HFFc6 (cell line): ENCODE measurements at places on chromosomes 6 and 20.

DNA sequence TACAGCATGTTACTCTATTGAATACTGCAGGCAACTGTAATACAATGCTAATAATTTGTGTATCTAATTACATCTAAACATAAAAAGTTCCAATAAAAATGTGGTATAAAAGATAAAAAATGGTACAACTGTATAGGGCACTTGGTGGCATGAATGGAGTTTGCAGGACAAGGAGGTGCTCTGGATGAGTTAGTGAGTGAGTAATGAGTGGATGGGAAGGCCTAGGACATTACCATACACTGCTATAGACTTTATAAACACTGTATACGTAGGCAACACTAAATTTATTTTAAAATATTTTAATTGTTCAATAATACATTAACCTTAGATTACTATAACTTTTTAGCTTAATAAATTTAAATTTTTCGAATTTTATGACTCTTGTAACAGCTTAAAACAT lies 579.6 kb upstream of the MAN1A1 start:
- DNase-seq: no peak

DNA sequence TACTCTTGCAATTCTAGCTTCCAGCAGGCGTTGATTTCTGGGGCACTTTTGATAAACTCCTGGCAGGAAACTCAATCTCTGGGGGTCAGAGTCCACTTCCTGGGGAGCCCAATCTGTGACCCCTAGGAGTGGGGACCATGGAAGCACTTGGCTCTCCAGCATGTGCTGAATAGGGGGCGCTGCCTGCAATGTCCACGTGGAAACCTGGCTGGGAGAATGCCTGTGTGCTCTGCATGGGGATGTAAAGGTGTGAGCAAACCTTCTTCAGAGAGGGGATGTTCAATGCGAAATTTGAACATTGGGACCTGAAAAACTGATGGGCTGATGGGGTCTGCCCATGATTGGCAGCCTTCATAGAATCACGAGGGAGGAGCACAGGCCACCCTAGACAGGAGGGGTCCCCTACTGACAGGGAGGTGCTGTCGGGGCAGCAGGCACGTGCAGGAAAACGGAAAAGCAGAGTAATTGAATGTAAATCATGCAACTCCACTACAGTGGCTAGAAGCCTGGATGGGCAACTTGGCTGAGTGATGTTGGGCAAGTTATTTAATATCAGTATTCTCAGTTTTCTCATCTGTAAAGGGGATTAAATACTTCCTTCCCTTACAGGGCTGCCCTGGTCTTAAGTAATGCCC lies 47.8 kb downstream of the CEP43 start:
- DNase-seq: no peak

GRCh38 chr6:139944131-139944530 lies 569.7 kb upstream of the CITED2 start:
- DNase-seq: no peak

- DNase-seq: no peak
These were observed 678.1 kb downstream of the KIF16B start for GRCh38 chr20:15895126-15895525.

DNA sequence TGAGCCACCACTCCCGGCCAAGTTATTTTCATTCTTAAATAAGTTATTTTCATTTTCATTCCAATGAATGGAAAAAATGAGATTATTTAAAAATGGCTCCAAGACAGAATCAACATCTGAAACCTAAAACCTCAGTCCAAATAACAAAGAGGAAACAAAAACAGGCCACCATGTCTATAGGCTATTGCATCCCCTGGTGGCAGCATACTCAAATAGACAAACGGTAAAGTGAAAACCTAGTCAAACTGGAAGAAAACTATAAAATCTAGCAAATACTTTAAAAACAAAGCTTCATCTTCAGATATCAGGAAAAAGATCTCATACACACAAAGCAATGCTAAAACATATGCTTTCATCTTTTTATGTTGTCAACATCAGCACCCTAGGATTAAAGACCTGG lies 20.9 kb downstream of the IL17A start:
- no peak for DNase-seq
